Lung microvascular endothelial cell (primary cell): ENCODE measurements at places on chromosomes 16 and 17. TPM values are rescaled to one million over a fixed set of nuclear protein-coding genes. Genes with fewer than 3 reads are reported as not detected.

DNA sequence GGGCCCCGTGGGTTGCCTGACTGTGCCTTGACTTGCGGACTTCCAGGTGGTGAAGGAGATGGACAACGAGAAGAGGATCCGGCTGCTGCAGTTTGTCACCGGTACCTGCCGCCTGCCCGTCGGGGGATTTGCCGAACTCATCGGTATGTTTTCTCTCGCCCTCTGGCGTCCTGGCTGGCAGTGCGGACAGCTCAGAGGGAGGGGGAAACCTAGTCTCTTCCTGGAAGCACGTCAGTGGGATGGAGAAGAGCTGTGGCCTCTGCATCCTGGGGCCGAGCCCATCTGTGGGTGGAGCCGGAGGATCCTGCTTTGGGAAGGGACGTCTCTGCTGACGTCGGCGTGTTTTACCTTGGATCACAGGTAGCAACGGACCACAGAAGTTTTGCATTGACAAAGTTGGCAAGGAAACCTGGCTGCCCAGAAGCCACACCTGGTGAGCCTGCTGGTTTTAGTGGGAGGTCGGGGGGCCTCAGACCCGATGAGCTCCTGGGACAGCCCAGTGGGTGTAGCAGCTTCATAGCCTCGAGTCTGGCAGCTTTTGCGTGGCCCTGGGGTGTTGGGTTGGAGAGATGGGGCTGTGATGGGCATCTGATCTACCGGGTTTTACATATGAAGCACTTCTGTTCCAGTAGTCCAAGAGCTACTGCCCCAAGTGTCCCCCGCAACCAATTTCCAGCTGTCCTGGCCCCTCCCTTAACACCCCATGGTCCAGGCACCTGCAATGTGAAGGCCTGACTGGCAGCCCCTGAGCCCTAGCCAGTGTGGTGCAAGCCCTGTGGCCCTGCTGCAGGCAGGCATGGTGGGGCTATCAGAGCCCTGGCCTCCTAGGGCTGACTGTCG is 11.9 kb upstream of the CLEC18A start:
- no peak for DNase-seq

DNA sequence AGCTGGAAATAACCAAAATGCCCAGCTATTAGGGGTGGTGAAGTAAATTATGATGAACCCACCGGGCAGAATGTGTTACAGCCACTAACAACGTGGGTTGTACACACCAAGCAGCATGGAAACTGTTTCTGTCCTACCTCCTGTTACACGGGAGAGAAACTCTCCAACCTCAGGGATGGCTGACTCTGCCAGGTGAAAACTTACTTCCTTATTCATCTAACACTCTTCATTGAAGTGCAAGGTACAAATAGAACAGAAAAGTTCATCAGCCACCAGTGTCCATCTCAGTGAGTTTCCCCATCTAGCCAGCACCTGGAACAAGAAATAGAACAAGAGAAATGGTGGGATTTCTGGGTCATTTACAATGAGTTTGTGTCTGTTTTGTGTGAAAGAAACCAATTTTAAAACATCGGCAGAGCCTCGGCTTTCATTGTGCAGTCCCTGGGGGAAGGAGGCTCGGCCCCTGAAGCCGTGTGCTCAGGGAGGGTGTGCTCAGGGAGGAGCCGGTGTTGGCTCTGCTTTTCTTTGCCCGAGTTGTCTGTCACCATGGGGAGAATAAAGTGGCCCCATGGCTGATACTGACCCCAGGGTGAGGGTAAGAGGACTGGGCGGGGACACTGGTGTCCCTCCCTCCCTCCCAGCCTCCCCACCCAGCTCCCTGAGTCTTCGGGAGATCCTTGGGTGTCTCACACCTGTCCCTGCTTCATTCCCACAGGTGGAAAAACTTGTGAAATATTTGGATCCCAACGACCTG is 39.8 kb downstream of the RAB11FIP4 start:
- no peak for DNase-seq

DNA sequence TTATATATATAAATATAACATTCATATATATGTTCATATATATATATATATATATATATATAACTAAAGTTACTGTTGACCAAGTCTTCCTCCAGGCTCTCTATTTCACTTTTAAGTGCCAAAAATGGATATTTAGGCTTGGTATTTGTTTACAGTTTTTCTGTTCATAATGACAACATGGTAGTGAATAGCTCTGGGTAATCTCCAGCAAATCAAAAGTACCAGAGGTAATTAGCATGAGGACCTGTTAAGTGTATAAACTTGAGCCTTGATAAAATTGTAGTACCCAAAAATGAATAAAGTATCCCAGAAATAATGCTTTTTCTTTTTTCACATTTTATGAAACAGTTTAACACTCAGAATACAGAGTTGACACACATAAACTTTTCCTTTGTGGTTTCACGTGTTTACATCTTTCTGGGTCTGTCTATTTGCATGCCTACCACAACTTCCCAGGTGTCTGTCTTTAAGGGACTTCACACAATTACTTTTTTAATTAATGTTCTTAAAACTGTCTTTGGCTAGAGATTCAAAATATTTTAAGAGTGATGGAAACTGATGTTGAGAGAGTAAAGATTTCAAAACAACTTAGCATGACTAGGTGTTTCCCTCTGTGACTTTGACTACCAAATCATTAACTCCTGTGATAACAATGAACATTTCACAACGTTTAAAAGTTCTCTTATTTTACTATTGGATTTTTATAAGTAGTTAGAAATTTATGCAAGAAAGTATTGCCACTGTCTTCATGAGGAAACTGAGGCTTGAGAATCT is 47.9 kb downstream of the RABEP1 start:
- no peak for DNase-seq

DNA sequence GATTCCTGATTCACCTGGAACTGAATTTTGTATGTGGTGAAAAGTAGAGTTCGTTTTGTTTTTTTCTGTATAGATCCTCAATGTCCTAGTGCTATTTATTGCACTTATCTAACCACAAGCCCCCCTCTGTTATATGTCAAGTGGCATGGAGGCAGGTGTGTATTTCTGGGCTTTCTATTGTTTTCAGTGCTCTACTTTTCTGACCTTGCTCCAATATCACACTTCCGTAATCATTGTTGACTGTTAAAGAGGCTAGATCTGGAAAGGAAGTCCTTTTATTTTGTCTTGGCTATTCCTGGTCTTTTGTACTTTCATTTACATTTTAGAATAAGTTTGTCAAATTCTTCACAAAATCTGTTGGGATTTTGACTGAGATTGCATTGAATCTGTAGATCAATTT is 26.8 kb upstream of the FBXO47 start:
- peak; percentile 29 for DNase-seq

GRCh38 chr17:66837885-66838665 is 3.2 kb downstream of the CACNG5 start:
- no peak for DNase-seq

GRB7 gene
- under 0.01 and 0.22 TPM in 2 replicates for total RNA-seq

NPIPB2 gene
- 0.44 and 1.8 TPM in 2 replicates for total RNA-seq
